Hindlimb muscle (tissue), 1 donor: ENCODE measurements at places on chromosomes 3 and 15.

GRCh38 chr15:84599906-84600305 lies 903 bp upstream of the ZSCAN2 start:
- DNase-seq = no peak

DNA sequence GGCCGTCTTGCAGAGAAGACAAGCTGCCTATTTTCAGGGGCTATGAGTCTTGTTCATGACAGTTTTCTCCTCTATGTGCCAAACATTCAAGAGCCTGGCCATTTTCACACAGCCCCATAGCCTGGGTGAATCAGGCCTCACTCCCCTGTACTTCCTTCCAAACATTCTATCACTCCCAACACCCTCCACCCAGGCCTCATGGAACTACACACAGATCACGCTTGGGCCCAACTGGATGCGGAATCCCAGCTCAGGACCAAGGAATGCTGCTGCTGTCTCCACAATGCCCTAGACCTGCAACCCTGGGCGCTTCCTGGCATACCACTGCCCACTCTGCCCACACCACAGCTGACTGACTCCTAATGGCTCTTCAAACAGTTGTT lies 39.4 kb upstream of the PCSK6 start:
- DNase-seq = no peak

GRCh38 chr3:61807865-61808276 lies 246.5 kb downstream of the PTPRG start:
- DNase-seq = no peak

- no peak for DNase-seq
These were observed 283.9 kb upstream of the CTNNB1 start for GRCh38 chr3:40915346-40915865.

GRCh38 chr3:124084022-124084881 lies 92.3 kb upstream of the ROPN1 start:
- peak; percentile 64 for DNase-seq

DNA sequence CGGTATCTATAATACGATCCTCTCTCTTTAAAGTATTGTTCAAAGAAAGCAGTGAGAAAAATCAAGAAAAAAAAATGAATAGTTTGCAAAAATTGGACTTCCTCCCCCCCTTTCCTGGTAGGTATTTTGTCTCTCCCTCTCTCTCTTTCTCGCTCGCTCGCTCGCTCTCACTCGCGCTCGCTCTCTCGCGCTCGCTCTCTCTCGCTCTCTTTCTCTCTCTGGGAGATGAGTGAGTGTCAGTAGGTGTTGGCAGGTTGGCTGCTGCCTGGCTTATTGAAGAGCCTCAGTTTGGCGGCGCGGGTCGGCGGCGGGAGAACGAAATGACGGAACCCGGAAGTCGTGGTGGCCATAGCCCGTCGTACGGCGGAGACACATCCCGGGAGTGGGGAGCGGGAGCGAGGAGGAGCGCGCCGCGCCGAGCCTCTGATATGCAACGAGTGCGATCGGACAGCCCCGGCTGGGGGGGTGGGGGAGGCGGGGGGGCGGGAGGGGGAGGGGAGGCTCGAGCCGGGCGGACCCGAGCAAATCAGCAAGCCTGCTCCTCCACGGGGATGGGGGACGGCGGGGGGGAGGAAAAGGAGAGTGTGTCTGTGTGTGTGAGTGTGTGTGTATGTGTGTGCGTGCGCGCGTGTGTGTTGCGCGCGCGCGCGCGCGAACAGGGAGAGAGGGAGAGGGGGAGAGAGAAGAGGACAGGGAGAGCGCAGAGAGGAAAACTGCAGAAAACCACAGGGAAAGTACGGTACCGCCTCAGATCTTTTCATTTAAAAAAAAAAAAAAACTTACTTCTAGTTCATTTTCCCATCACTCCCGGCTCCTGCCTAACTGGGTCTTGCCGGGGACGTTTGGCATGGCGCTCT lies at the start of gene MEIS2:
MEIS2 (minus strand) TSS at position 441 of the 857 bp plus-strand sequence. CDS start 1,083 bp downstream, outside the sequence.
- DNase-seq = peak; percentile 95

GRCh38 chr15:39908186-39908585 lies 11.9 kb downstream of the GPR176 start:
- no peak for DNase-seq
